ENCODE measurements at places on chromosomes 7 and 10.

GRCh38 chr10:132434405-132435005 lies 37.5 kb downstream of the PWWP2B start:
- DNase-seq = no peak

GRCh38 chr10:3825862-3826351 lies 40.9 kb upstream of the KLF6 start:
- no peak for DNase-seq

DNA sequence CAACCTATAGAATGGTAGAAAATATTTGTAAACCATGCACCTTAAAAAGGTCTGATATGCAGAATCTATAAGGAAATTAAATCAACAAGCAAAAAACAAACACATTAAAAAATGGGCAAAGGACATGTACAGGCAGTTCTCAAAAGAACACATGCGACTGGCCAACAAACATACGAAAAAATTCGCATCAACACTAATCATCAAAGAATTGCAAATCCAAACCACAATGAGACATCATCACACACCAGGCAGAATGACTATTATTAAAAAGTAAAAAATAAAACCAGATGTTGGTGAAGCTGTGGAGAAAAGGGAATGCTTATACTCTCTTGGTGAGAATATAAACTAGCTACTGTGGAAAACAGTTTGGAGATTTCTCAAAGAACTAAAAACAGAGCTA lies 33.2 kb downstream of the TMEM229A start:
- no peak for DNase-seq

DNA sequence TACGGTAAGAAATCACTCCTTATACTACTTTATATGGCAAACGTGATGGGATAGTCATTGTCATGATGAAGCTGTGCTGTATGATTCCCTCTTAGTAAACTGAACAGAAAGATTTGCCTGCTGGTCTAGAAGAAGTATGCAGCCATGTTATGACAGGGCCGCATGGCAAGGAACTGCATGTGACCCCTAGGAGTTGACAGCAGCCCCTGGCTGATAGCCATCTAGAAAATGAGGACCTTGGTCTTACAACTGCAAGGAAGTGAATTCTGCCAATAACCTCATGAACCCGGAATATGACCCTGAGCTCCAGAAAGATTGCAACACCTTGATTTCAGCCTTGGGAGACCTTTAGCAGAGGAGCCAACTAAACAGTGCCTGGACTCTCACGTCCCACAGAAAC lies 193.3 kb downstream of the SEMA3E start:
- DNase-seq = no peak

GRCh38 chr10:25068152-25069058 lies 52.0 kb downstream of the THNSL1 start:
- DNase-seq = peak; percentile 61

- DNase-seq = no peak
These were observed 829.5 kb downstream of the REEP3 start for GRCh38 chr10:64350665-64351064.

DNA sequence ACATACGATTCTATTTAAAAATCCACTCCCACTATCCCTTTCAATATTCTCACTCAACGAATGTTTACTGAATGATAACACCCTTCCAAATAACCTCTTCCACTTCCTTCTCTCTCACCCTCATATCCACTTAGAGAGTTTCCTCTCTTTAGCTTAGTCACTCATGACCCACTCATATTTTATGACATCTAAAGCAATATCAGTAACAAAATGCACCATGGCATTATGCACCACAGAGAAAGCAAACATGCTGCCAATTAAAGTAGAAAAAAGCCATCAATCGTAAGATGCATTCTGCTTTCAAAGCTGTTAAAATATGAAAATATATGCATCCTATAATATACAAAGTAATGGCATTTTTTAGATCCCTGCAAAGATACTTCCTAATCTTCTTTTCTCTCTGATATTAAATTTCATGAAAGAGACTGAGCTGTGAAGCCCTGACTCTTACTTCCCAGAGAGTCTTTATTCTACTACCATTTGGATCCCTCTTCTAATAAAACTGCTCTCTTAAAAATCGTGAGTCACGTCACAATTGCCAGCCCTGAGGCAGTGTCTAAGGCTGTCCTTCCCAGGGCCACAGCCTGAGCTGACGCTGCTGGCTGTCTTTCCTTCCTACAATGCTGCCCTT lies 283.0 kb upstream of the KLF6 start:
- DNase-seq = no peak

All from AG10803 (cell line).